Cardiac septum (tissue), 1 donor: ENCODE measurements at places on chromosomes 12 and 14. TPM values are rescaled to one million over a fixed set of nuclear protein-coding genes. Genes with fewer than 3 reads are reported as not detected.
A peak's percentile ranks its signal among the peaks of the same experiment; 100 is the strongest.

DNA sequence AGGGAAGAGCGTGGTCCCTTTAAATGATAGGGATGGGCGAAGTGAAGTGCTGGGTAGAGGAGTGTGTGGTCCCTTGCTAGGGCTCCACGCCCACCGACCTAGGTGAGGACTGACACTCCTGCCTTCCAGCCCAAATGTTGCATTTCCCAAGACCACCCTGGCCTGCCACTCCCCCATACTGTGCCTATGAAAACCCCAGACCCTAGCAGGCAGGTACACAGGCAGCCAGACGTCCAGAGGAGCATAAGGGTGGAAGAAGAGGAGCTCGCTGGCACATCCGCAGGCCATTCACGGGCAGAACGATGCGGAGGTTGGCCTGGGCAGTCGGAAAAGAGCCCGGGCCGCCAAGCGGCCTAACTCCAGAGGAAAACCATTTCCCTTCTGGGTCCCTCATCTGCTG lies 817 bp upstream of the IPO8 start:
- DNase-seq: no peak

DNA sequence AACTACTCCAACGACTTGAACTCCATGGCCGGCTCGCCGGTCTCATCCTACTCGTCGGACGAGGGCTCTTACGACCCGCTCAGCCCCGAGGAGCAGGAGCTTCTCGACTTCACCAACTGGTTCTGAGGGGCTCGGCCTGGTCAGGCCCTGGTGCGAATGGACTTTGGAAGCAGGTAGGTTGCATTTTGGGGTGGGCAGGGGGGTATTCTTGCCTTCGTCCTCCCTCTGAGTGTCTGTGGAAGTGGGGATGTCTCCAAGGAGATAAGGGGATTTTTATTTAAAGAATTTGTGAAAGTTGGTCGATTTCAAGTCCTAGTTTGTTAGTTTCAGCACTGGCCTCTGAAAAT lies 1.3 kb downstream of the ASCL1 start:
- no peak for DNase-seq

Gene MYO1H
- total RNA-seq: not detected

DNA sequence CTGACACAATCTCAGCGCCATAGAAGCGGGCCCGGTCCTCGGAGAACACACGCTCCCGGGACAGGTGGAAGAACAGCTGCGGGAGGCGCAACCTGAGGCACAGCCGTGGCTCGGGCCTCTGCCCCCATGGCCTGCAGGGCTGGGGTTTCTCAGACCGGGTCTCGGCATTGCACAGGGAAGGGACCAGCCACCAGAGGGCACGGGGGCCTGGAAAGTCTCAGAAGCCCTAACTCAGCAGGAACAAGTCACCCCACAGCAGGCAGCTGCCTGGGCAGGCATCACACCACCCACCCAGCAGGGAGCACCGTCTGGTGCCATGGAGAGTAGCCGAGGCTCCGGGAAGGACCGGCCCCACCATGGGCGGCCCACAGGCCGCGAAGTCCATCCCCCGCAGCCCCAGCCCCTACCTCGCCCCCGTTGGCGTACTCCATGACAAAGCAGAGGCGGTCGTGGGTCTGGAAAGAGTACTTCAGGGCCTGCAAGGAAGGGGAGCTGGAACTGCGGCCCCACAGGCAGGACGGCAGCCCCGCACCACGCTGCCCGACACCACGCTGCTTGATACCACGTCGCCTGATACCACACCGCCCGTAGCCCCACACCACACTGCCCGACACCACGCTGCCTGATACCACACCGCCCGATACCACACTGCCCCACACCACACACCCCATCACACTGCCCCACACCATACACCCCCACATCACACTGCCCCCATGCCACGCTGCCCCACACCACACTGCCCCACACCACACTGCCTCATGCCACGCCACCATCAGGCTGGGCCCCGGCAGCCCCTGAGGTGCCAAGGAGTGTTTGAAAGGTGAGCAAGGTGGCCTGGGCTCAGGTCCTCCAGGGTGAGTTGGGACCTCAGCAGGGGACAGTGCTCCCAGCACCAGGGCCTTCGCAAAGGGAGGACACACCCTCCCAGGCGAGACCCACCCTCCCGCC lies 20.8 kb downstream of the SIVA1 start:
- DNase-seq: no peak

- no peak for DNase-seq
Measured at GRCh38 chr12:95484524-95484923, 10.6 kb downstream of the METAP2 start.

Gene MANSC1
- total RNA-seq: 9.2 TPM

Gene HOXC6
- total RNA-seq: 0.43 TPM

DNA sequence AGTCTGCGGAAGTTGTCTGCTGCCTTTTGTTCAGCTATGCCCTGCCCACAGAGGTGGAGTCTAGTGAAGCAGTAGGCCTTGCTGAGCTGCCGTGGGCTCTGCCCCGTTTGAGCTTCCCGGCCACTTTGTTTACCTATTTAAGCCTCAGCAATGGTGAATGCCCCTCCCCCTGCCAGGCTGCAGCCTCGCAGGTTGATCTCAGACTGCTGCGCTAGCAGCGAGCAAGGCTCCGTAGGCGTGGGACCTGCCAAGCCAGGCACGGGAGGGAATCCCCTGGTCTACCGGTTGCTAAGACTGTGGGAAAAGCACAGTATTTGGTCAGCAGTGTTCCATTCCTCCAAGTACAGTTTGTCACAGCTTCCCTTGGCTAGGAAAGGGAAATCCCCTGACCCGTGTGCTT lies 143.6 kb downstream of the DYRK2 start:
- DNase-seq: no peak

Gene RPS29
- 612 TPM for total RNA-seq

Gene SERPINA10
- not detected for total RNA-seq

Gene ZNF605
- 12.6 TPM for total RNA-seq

Gene NOXRED1
- not detected for total RNA-seq

Gene RNU4-1
- total RNA-seq: 3,560 TPM

Gene CISTR
- 0.75 TPM for total RNA-seq

DNA sequence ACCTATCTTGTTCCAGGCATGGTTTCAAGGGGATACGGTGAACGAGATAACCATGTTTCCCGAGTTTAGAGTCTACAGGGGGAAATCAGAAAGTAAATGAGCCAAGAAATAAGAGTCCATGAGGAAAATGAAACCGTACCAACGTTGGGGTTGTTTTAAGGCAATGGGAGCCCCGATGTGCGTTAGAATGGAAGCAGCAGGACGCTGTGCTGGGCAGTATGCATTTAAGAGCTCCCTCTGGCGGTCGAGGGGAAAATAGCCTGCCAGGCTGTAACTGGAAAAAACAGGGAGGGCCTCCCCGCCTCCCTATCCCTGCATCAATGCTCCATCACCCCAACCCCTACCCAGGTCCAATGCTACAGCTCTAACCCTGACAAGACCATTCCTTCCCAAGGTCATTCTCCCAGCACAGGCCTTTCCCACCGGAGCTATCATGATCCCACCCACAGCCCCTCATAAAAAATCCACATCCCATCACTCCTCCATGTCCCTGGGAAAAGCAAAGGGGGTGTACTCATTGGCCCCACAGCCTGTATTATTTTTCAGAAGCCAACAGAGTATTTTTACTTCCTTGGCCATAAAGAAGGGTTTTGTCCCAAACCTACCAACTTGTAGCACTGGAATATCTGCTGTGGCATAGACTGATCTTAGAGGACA lies 226.3 kb upstream of the NOS1 start:
- DNase-seq: no peak

GRCh38 chr12:98221243-98221808 lies 294.1 kb upstream of the TMPO start:
- DNase-seq: no peak

DNA sequence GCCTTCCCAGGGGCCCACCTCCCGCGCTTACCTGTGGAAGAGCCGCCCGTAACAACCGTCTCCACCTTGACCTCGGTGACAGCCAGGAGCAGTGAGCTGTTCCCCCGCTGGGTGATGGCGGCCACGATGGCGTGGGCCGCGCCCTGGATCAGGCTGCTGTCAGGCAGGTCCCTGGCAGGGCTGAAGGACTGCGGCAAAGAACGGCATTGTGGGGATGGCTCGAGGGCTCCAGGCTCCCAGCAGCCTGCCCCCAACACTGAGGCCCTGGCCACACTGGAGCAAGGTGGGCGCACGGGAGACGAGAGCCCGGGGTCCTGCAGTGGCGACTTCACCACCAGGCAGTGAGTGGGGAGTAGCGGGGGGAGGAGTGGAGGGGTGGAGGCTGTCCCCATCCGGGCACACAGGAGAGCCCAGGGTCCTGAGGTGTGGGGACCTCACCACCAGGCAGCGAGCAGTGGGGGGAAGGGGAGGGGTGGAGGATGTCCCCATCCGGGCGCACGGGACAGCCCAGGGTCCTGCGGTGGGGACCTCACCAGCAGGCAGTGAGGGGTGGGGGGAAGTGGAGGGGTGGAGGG lies 25.0 kb downstream of the JAG2 start:
- DNase-seq: no peak

Gene PLD4
- 0.51 TPM for total RNA-seq

DNA sequence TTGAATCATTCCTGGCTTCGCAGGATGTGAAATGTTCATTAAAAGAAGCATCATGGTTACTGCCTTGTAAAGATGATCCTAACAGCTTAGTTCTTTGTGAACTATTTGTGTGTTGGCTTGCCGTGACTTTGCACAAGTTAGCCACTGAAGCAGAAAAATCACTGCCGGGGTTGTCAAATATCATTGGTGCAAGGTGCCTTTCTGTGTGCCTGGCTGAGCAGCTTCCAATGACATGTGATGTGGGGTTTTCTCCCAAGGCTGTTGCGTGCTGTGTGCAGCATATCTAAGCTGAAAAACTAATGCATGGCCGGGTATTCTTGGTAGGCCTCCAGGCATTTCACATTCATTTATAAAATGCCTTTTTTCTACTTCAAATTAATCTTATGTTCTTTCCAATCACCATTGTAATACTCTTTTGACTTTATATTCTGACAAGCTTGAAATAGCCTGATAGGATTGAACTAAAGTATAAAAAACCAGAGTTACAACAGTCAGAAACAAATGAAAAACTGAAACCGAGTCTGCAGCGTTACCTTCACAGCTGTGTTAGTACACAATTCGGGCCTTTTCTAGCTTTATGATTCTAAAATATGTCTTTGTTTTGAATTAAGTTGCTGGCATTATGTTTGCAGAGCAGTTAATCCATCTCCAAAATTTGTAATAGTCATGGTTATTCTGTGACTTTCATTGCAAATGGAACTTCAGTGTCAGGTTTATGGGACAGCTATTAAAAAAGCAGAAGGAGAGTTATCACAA lies 222.1 kb downstream of the SYT1 start:
- DNase-seq: no peak

DNA sequence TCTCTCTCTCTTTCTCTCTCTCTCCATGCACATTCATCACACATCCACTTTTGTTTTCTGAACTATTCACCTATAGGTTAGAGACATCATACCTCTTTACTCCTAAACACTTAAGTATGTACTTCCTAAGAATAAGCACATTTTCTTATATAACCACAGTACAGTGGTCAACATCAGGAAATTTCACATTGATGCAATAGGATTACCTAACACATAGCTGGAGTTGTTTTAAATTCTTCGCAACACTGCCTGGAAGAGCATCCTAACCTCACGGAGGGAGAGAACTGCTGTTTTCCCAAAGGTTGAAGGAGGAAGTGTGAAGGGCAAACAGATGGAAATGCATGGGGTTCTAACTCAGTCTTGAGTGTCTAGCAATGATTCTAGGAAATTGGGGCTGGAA lies 159.2 kb downstream of the SYT1 start:
- no peak for DNase-seq

Gene MSRB3
- total RNA-seq: 166 TPM

- no peak for DNase-seq
Measured at GRCh38 chr14:30656190-30656632, 34.1 kb downstream of the SCFD1 start.

GRCh38 chr12:85568395-85569103 lies 267.7 kb downstream of the RASSF9 start:
- peak; percentile 75 for DNase-seq

- DNase-seq: no peak
Measured at GRCh38 chr12:60059180-60059579, 463.4 kb downstream of the SLC16A7 start.

Gene KRT81
- not detected for total RNA-seq

DNA sequence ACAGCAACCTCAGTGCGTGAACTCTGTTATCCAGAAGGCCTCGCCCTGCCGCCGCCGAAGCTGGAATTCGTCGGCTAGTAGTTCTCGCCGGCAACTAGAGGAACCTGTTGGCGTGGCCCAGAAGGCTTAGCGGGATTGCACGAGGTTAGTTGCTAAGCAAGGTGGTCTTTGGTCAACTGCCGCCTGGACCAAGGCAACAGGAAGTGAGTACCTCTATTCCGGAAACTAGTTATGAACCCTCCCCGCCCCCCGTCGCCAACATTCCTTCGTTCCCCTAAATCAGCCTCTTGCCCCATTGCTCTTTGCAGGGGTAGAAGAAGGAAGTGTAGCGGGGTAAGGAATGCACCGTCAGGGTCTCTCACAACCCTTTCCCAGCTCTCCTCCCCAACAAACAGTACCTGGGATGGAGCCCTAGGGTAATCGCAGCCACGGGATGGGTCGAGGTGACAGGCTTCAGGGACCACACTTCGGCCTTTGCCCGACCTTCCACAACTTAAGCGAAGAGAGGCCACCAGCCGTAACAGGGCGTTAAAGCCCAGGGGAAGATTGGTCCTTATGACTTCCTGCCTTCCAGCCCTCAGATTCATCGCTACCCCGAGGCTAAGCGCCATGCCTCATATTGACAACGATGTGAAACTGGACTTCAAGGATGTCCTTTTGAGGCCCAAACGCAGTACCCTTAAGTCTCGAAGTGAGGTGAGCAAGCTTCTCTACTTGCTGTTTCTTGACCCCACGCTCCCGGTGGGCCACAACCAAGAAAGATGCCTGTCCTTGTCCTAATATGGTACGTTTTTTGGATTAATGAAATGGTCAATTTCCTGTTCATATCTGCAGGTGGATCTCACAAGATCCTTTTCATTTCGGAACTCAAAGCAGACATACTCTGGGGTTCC lies at the start of gene GMPR2:
Gene GMPR2 (plus strand): TSS at position 285 of the 893 bp plus-strand sequence. CDS start 325 bp downstream, at position 610.
- peak; percentile 83 for DNase-seq

Gene NRXN3
- 4.1 TPM for total RNA-seq

DNA sequence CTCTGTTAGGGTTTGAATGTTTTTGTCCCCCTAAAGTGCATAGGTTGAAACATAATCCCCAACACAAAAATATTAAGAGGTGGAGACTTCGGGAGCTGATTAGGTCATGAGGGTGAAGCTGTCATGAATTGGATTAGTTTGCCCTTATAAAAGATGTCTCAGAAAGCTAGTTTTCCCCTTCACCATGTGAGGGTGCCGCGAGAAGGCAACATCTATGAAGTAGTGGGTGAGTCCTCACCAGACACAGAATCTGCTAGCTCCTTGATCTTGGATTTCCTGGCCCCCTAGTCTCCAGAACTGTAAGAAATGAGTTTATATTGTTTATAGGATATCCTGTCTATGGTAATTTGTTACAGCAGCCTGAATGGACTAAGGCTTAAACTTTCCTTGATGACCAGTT lies 301.5 kb upstream of the ATP2B1 start:
- no peak for DNase-seq
